ENCODE measurements at places on chromosomes 2 and 18.
A peak's percentile ranks its signal among the peaks of the same experiment; 100 is the strongest.

DNA sequence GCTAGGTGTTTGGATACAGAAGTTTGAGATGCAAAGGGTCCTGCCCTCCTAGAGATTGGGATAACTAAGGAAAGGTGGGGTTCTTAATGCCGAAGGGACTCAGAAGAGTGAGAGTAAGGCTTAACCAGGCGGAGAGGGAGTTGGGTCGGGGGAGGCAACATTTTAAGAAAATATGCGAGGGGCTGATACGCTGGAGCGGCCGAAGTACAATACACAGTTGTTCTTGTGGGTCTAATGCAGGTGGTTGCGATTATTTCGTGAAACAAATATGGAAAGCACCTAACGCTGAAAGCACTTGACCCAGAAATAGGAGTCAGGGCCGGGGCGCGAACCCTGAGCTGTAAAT lies 344 bp upstream of the MRPL33 start:
- DNase-seq = no peak

DNA sequence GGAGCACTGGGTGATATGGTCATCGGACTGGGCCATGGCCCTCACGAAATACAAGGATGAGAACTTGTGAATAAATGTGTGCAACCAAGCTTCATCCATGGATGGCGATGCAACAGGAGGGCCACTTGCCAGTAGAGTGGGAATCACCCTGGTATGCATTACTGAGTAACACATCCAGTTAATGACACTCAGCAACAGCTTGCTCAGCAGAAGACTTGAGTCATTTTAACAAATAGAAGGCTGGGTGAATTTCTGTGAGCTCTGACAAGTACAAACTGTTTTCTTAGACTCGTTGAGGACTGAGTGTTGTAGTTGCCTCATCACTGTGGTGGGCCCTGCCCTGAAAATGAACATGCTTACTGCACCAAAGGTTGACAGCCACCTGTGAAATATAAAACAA lies 221.6 kb downstream of the NCKAP5 start:
- DNase-seq = no peak

DNA sequence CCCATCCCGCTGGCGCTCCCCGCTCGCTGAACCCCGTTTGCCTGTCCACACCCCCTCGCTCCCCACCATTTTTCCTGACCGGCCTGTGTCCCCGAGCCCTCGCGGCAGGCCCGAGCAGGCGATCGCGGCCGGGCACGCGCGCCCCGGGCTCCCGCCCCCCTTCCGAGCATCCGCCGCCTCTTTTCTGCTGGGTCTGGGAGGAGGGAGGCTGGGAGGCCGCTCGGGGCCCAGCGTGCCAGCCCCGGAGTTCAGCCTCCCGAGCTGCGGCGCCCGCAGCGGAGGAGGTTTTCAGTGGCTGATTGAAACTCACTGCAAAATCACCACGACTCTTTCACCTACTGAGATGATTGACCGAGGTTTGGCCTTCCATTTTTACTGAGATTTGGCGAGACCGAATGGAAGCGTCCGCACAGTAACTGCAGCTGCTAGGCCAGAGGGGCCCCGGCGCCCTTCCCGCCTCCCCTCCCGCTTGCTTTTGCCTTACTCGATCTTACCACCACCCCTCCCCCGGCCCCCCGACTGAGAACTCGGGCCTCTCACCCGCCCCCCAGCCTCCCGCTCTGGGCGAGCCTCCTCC lies 4.8 kb downstream of the SOX11 start:
- no peak for DNase-seq

- no peak for DNase-seq
Measured at GRCh38 chr2:188441288-188441947, 149.7 kb downstream of the GULP1 start.

DNA sequence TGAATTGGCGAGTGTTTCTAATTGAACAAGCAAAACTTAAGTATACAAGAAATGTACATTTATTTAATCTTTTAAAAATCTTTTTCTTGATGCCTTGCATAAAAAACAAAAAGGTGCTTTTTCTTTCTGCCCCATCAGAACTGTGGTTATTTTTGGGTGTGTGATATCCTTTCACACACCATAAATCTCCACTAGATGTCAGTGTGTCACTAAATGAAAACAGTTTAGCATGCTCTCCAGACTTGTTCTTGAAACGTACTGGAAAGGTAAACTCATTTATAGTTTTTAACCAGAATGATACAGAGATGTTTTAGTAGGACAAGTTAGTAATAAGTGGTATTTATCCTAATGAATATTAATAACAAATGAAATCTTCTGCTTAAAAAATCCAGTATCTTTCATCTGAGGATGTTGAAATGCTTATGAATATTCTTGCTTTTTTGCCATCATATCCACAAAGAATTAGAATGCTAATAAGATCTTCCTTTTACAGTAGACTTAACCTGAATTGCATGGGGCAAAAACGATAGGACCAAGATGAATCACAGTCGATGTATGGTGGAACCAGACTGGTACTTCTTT lies 96.8 kb downstream of the UBE2E3 start:
- DNase-seq = peak; percentile 4

DNA sequence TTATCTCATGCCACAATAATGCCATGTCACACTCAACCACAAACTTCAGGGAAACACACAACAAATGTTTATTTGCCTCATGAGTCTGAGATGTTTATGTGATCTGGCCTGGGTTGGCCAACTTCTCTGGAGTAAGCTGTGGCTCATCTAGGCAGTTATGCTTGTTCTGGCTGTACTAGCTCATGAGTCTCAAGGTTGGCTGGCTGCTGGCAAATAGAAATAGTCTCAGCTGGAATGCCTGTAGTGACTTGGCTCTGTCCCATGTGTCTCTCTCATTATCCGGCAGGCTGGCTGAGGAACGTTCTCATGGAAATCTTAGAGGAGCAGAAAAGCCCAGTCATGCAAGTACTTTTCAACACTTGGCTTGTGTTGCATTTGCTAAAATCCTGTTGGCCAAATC lies 234.9 kb upstream of the CDH2 start:
- no peak for DNase-seq

DNA sequence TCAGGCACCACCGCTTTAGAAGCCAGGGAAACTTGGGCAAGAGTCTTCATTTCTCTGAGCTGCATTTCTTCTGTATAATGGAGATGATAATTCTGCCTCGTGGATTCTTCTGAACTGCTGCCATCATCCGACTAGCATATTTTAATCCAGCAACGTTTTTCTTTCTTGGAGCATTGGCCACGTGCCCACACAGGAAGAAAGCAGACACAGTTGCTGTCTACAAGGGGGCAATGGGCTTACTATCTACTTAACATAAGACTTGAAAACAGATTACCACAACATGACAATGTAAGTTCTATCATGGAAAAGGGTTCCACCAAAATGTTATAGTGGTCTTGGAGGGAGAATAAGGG lies 176.5 kb downstream of the FAM210A start:
- no peak for DNase-seq

DNA sequence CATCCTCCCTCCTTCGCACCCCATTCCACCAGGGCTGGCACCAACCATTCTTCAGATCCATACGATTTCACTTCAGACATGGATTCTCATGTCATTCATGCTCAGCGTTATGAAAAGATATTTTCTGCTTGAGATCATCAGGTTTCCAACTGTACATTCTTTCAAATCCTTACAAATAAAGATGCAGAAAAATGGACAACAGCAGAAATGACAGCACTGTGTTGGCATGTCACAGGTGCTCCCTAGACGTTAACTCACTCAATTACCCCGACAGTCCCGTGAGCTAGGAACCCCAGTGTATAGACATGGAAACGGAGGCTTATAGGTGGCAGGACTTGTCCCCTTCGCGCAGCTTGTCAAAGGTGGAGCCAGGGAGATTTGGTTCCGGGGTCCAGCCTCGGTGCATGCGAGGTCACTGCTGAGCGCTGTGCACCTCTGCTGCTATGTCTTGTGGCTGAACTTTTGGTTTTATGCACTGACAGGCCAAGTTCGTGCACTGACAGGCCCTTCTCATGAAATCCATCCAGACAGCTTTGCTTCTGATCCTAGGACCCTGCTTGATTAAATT lies 17.7 kb downstream of the FHL2 start:
- no peak for DNase-seq

DNA sequence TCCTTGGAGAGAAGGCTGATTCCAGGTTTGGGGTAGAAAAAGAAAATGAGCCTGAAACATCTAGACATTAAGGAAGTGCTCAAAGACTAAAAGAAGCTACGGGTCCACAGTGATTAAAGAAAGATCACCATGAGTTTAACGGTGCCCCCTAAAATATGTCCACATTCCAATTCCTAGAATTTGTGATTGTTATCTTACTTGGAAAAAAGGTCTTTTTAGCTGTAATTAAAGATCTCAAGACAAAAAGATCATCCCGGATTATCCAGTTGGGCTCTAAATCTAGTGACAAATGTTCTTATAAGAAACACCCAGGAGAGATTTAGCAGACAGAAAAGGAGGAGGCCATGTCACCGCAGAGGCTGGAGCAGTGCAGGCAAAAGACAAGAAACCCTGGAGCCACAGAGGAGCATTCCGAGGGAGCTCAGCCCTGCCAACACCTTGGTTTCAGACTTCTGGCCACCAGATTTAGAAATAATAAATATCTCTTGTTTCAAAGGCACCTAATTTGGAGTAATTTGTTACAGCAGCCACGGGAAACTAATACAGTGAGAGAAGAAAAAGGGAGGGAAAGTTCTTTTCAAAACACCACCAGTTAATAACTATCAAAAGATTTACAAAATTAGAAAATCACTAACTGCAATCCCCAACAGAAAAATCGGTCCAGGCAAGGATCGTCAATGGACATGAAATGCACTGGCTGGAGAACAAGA lies 8.5 kb downstream of the UXS1 start:
- DNase-seq = no peak

GRCh38 chr2:46144133-46144800 lies 152.9 kb upstream of the EPAS1 start:
- DNase-seq = no peak

- no peak for DNase-seq
Measured at GRCh38 chr2:224020523-224020922, 18.6 kb downstream of the SERPINE2 start.

- DNase-seq = no peak
Measured at GRCh38 chr2:31413862-31414550, 536 bp downstream of the XDH start.

DNA sequence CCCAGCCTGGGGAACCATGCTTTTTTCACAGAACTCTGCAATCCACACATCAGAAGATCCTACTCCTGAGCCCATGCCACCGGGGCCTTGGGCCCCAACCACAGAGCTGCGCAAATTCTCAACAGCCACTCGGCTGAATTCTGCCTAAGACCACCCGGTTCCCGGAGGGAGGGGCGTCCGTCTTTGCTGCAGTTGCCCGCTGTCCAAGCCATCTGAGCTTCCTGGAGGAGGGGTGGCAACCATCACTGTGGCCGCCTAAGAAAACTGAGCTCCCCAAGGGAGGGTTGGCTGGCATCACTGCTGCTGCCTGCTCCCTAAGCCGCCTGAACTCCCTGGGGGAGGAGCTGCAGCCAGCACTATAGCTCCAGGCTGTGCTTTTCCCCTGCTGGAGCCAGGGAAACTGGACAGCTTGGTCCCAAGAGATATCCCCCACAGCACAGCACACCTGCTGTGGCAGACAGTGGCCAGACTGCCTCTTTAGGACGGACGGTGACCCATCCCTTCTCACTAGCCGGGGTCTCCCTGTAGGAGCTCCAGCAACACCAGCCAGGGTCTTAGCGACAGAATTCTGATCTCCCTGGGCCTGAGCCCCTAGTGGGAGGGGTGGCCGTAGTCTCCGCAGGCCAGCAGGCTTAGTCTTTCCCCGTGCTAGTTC lies 1411.6 kb upstream of the CDH2 start:
- no peak for DNase-seq

DNA sequence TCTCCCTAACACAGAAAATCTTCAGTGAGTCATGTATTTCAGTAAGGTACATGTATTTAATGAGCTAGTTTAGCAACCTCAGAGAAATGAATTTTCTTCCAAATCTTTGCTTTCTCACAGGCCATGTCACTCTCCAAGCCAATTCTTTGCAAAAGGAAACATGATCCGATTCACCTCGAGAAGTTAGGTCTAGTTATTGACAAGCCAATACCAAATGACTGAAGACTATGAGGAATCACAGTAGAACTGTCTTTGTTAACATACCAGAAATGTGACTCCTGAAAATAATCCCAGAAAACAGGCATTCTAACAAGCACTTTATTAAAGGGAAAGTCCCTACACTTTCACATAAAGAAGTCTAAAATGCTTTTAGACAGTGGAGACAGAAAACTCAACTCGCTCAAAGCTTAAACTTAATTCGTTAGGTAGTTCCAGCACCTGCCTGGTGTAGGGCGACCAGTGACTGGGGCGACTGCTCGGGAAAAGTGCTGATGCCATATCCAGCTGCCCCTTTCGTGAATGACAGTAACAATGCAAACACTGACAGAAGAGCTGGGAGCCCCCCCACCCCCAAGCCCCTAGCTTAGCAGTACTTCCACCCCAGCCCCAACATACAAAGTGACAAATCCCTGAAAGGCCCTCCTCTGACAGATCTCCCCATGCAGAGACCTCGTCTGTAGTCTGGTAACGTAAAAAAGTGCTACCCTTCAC lies 1.8 kb downstream of the MEMO1 start:
- DNase-seq = peak; percentile 4

DNA sequence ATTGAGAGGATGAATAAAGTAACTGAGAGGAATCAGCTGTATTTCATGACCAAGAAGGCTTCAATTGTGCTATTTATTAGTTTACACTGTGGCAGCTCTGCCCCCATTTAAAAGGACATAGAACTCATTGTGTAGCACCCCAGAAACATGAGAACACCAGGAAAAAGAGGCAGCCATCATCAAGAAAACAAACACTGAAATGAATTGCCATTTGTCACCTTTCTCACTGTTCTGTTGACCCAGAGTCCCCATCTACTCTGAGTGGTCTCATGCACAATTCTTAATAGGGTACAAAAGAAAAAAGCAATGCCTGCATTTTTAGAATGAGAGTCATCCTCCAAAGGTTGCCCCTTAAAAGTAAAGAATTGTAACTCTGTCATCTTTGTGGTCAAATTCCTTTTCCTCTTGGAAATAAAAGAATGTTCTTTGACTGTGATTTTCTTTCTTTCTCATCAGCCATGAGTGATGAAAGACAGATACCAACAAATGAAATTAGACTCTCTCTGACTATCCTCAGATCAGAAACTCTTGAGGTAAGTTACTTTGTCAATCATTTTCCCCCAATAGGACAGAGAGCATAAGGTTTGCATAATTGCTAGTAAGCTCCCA lies 1941.9 kb upstream of the PIK3C3 start:
- DNase-seq = no peak

DNA sequence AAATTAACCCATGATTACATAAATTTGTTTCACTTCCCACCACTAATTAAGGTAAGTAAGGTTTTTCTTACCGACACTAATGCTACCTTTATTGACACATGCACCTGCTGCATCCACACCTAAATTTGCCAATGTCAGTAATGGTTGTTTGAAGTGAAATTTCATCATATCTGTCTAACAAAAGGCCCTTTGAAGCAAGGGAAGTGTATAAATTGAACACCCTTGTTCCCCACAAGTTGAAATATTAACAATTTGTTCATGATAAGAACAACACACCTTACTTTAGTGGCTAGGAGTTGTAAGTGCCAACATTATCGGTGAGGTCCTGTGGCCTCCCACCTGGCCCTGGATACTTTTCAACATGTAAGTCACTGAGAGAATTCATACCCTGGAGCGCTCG lies 116.3 kb upstream of the CDCA7 start:
- DNase-seq = no peak

Data from activated T-cell treated with anti-CD3 and anti-CD28 coated beads for 24 hours (primary cell).